ENCODE measurements at places on chromosomes 1 and 21.

- no peak for DNase-seq
Measured at GRCh38 chr1:205382561-205382960, 25.8 kb upstream of the KLHDC8A start.

GRCh38 chr1:12580054-12580887 lies 37.7 kb downstream of the DHRS3 start:
- DNase-seq = no peak

- DNase-seq = no peak
Measured at GRCh38 chr1:214454569-214455396, 96.6 kb downstream of the PTPN14 start.

GRCh38 chr1:70360321-70360720 lies 5.8 kb upstream of the ANKRD13C start:
- DNase-seq = no peak

GRCh38 chr1:100423832-100424337 lies 71.6 kb downstream of the CDC14A start:
- no peak for DNase-seq

GRCh38 chr1:26553942-26554682 lies 24.6 kb downstream of the RPS6KA1 start:
- no peak for DNase-seq

GRCh38 chr1:198681831-198682759 lies 43.3 kb downstream of the PTPRC start:
- no peak for DNase-seq

DNA sequence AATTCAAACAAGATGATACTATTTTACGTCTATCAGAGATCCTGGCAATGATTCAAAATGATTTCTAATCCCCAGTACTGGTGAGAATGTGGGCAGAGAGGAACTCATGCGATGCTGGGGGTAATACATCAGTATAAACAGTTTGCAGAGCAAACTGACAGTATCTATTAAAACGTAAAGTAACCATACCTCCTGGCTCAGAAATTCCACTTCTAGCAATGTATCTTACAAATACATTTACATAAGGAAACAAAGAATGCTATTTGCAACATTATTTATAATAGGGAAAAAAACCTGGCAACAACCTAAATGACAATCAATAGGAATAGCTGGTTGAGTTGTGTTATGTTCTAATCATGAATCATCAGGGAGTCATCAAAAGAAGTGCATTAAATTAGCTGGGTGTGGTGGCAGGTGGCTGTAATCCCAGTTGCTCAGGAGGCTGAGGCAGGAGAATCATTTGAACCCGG lies 15.9 kb downstream of the RCAN1 start:
- no peak for DNase-seq

- DNase-seq = no peak
Measured at GRCh38 chr21:14683063-14683462, 136.9 kb upstream of the SAMSN1 start.

- no peak for DNase-seq
Measured at GRCh38 chr1:175099916-175100315, 32.3 kb downstream of the TNN start.

DNA sequence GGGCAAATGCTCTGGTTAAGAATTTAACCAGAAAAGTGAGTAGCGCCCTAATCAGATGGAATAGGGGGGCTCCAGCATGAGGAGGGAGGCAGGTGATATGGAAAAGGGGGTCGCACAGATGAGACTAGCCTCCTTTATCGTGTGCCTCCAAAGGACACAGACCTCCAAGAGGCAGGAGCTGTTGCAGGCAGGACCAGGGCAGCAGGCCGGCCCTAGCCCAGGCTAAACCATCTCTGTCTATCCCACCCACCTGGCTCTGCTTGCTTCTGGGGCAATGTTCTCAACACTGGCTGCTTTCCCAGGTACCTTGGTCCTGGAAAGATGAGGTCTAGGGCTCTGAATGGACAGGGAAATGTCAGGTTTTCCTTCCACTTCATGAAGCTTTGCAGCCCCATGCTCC lies 36.3 kb downstream of the C2CD2 start:
- DNase-seq = no peak

DNA sequence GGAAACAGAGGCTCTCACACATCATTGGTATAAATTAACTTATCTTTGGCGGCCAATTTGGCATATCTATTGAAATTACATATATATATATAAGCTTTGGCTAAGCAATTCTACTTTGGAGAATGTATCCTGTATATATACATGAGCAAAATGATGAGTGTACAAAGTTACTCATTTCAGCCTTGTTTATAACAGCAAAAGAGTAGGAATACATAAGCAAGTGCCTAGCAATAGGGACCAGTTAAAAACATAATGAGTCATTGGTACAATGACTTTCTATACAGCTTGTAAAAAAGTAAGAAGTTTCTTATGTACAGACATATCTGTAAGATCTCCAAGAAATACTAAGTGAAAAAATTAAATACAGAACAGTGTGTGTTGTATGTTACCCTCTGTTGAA lies 190.8 kb downstream of the LTN1 start:
- DNase-seq = no peak

DNA sequence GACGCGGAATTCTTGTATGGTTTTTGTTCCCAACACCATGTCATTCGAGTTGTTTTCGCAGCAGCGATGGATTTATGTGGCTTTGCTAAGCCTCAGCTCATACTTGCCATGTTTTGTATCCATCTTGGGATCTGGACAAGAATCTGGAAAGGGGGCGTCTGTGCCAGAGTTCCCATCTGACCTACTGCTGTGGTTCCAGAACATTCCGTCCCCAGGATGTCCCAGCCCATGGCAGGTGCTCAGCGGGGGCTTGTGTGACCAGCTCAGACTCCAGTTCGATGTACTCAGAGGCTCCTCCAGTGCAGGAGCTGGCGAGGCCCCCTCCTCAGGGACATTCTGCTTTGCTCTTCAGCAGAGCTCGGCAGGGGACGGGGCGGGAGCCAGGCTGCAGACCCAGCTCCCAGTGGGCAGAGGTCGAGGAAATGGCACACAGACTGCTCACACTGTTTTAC lies 24.0 kb upstream of the ADARB1 start:
- DNase-seq = no peak

GRCh38 chr1:2821966-2822620 lies 20.6 kb upstream of the TTC34 start:
- DNase-seq = peak; percentile 6

DNA sequence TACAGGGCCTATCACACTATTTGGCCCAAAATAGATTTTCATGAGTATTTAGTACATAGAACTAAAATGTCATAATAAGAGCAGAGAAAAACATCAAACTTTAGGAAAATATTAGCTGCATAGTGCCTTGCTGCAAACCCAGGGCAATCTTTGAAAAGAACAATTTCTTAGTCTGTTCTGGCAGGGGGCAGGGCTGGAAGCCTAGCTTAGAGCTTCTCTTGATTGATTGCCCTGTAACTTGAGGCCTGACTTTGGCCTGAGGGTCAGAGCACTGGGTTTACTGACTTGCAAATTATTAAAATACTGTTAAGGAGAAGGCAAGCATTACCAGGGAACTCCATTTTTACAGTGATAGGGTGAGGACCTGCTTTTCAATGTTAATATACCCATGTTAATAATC lies 115.8 kb upstream of the SPAG17 start:
- no peak for DNase-seq

DNA sequence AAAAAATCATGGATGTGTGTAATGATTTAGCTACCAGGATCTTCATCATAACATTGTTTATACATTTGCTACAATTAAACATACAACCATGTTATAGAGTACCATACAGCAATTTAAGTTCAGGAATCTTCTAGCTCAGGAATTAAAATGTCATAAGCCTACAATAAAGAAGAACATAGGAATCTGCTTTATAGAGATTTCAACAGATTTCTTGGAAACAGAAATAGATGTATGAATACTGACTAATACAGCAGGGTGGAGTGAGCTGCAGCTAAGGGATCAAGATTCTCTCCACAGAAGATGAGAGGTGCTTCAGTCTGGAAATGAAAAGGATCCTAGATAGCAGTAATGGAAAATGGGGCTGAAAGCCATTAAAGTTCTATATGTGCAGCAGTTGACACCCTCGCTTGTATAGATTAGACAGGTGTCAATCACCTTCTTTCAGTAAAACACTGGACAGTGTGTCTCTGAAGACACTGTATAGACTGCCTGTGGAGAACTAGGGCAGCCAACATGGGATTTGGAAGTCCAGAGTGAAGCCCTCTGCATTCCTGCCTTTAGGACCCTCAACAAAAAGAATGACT lies 73.9 kb downstream of the DNTTIP2 start:
- no peak for DNase-seq

- DNase-seq = no peak
Measured at GRCh38 chr1:64093941-64094340, 109.5 kb upstream of the UBE2U start.

GRCh38 chr1:34597877-34598514 lies 156.9 kb upstream of the GJB5 start:
- DNase-seq = peak; percentile 76

- no peak for DNase-seq
Measured at GRCh38 chr1:81155131-81155530, 645.6 kb upstream of the ADGRL2 start.

DNA sequence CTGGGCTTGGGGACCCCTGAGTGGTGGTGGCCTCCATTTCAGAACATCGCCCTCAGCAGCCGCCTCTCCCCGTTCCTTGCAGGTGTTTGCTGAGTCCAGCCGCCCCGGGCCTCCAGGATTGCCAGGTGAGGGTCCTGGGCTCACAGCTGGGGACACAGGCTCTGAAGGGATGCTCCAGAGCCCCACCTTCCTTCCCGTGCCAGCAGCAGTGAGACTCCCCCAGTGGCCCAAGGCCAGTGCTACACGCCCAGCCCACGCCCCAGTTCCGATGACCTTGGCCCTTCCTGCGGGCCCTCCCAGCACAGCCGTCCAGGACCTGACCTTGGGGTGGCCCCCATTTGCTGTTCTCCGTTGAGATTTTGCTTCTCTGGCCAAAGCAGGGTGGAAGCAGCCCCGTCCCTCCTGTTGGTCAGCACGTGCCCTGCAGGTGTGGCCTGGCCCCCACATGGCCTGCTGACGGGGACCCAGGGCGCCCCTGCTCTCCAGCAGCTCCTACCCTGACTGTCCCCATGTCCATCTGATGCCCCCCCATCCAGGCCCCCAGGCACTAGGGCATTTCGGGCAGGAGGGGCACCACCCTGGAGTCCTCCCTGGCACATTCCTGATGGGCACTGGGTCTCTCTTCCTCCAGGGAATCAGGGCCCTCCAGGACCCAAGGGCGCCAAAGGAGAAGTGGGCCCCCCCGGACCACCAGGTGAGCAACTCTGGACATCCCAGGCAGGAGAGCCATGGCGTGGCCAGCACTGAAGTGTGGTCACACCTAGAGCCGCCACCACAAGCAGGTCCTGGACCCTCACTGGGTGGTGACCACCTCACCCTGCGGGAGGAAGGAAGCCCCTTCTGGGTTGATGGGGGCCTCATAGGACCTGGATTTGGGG lies 45.0 kb downstream of the SLC19A1 start:
- no peak for DNase-seq

DNA sequence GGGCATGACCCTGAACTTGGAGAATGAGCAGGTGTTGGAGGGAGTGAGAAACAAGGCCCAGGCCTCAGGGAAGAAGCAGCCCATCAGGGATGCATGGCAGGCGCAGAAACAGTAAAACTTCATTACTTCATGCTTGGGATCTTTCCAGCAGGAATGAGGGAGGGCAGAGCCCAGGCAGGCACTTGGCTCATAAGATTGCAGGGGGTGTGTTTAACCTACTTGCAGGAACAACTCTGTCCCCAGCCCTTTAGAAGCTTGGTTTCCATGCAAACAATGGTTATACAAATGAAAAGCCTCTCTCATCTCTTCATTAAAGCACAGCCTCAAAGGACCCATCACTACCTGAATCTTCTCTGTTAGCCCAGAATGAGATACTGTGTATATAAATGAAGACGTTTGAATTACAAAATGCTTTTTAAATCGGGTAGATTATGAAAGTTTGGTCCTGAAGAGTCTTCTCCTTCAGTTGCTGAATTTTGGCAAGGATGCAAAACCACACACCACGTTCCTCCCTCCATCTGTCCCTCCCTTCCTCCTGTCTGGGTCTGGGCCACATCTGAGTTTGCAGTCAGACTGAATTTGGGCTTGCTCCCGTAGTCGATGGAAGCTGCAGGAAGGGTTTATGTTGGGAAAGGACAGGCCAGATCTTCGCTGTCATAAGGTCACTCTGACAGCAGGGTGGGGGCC lies 154.4 kb upstream of the KLHDC7A start:
- no peak for DNase-seq

- DNase-seq = no peak
Measured at GRCh38 chr21:44886113-44887075, 12.9 kb upstream of the PTTG1IP start.

DNA sequence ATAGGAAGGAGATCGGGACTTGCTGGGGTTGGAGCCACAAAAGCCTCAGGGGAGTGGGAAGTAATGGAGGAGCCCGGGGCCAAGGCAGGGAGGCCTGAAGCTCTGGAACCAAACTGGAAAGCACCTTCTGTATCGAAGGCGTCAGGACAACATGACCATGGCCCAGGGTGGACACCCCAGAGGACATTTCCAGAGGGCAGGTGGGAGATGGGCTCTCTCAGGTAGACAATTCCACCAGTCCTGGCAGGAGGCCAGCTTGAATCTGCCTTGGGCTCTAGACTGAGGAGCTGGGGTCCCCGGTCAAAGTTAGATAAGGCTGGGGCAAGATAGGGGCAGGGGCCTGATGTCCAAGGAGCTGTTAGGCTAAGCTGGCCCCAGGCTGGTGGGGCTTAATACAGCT lies 104.9 kb upstream of the EDN2 start:
- DNase-seq = no peak

GRCh38 chr1:206447422-206447765 lies 22.9 kb upstream of the IKBKE start:
- no peak for DNase-seq

DNA sequence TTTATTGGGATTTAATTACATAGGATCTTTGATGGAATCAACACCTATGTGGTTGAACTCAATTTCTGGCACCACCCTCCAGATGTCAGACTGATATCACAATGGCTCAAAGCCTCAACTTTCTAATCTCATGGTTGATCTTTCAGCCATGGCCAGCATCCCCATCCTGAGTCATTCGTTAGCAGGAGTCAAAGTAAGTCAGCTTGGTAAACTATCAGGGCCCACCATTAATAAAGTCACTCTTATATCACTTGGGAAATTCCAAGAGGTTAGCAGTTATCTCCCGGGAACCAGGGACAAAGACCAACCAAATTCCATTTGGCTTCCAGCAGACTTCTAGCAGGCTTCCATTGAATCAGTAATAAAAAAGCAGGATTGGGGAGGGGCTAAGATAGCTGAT lies 50.7 kb upstream of the TNFSF4 start:
- no peak for DNase-seq

DNA sequence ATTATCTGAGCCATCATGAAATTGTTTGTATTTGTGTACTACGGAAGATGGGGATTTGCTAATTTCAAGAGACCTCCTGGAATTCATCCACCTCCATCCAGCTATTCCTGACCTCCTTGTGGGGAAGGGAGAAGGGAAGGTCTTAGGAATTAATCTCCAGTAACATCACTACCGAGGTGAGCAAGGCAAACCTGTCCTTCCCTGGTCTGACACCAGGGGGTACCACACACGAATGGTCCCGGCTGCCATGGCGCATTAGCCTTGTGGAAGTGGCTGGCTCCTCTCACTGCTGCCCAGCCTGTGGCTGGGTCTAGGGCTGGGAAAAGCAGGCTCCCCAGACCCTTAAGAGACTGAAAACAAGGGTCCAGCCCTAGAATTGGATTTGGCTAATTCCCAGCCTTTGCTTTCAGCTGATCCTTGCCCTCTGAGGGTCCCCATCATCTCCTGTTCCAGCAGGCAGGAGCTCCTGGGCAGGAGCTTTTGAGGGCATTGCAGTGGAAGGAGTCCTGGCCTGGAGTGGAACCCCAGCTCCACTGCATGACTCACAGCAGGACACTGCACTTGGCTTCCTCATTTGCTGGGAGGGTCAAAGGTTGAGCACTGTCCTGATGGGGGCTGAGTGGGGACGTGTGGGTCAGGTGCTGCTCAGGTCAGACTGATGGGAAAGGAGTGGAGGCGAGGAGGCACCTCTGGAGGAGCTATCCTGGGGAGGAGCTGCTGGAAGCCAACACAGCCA lies 34.8 kb downstream of the RIMS3 start:
- DNase-seq = no peak

Measured in anterior cingulate cortex (tissue), 58 donors.